Endothelial cell (in vitro differentiated cells): ENCODE measurements at places on chromosomes 7 and 10. TPM values are rescaled to one million over a fixed set of nuclear protein-coding genes. Genes with fewer than 3 reads are reported as not detected.

DNA sequence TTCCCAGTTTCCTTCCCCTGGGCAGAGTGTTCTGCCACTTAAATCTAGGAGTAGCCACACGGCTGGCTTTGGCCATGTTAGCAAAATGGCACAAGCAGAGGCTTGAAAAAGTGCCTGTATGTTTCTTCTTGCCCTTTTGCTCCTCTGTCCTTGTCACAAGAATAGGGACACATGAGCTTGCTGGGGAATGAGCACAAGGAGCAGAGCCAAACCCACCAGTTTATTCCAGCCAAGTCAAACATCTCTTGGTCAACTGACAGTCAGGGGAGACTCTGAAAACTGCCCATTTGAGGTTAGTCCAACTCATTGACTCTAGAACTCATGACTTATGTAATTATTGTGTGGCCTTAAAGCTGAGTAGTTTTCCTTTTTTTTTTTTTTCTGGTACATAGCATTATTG is 739.7 kb upstream of the FZD8 start:
- H3K27ac ChIP-seq = no peak overlapping the region
- peaks cover 1% of the 10 kb centered on the region for H3K27me3 ChIP-seq
- no peaks in the 10 kb centered on the region for H3K36me3 ChIP-seq
- no peak for DNase-seq

The PNLIPRP2 gene
- not detected for total RNA-seq

DNA sequence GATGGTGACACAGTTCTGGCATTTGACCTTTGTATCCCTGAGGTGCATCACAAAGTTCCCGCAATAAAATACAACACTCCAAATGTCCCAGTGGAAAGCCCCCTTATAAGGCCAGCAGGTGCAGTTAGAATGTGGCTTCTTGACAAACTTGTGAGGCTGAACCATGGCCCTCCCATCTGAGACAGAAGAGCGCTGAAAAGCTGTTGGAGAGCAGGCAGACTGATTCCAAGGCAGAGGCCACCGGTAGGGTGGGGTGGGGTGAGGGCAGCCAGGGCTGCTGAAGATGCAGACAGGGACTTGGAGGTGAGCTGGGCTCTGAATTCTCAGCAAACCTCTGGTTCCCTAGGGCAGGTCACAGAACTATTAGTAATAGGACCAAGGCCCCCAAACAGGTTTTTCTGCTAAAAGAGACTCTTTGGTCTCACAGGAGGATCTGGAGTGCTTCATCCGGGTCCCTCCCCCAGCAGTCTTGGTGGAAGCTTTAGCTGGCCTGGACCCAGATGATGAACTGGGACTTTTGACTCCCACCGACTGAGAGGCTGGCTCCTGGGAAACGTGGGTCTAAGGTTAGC is 15.6 kb upstream of the CHST3 start:
- no peaks in the 10 kb centered on the region for H3K4me1 ChIP-seq
- DNase-seq = no peak
- no peak overlapping the region for H3K4me3 ChIP-seq
- no peak overlapping the region for H3K27ac ChIP-seq
- no peaks in the 10 kb centered on the region for H3K36me3 ChIP-seq

The SEPTIN7 gene
- 361 TPM for total RNA-seq

GRCh38 chr10:15258255-15258654 is 89.8 kb upstream of the NMT2 start:
- no peak for DNase-seq
- H3K4me1 ChIP-seq = peaks cover 26% of the 10 kb centered on the region
- peaks cover 2% of the 10 kb centered on the region for H3K27me3 ChIP-seq
- H3K4me3 ChIP-seq = no peak overlapping the region
- H3K27ac ChIP-seq = no peak overlapping the region
- peaks cover 12% of the 10 kb centered on the region for H3K36me3 ChIP-seq

DNA sequence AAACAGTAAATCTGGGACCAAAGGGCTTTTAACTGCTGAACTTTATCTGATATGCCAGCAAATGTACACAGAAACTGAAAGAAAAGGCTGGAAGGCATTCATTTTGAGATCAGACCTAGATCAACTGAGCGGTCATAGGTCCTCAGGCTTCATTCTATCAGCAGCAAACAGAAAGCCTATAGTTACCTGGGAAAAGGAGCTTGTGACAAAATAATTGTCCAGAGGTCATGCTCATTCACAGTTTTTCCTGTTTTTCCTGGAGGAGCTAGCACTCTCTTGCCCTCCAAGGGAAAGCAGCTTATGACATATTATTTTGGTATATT is 320.2 kb downstream of the AHR start:
- no peak overlapping the region for H3K4me3 ChIP-seq
- DNase-seq = no peak
- no peak overlapping the region for H3K27ac ChIP-seq
- no peaks in the 10 kb centered on the region for H3K4me1 ChIP-seq
- H3K27me3 ChIP-seq = no peaks in the 10 kb centered on the region

GRCh38 chr7:134045716-134046115 is 81.4 kb upstream of the LRGUK start:
- H3K27me3 ChIP-seq = peaks cover 3% of the 10 kb centered on the region
- H3K27ac ChIP-seq = no peak overlapping the region
- no peaks in the 10 kb centered on the region for H3K36me3 ChIP-seq
- H3K4me3 ChIP-seq = no peak overlapping the region

DNA sequence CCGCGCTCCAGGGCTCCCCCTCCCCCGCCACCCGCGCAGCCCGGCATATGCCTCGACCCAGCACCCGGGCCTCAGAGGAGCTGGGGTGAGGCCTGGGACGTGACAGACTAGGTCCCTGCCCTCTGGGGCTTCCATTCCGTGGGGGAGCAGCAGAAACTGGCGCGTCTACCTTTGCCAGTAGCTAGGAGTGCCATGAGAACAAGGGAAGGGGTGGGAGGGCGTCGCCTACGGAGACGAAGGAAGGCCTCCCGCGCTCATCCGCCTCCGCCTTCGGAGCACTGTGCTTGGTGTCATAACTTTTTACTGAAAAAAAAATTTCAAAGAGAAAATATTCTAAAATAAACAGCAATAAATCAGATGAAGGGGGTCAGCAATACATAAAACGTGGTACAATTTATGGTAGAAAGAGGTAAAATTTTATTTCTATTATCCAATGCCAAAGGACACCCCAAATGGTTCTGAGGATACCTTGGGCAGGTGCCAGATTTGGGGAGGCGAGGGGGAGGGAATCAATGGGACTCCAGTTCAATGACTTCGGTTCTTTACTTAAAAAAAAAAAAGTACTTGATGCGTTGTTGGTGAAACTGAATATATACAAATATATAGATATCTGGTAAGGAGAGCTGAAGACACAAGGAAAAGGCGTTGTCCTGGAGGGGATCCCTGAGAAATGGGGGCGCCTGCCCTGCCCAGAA is 35.1 kb upstream of the GRID1 start:
- H3K27me3 ChIP-seq = peaks cover 17% of the 10 kb centered on the region
- peaks cover 5% of the 10 kb centered on the region for H3K36me3 ChIP-seq
- no peaks in the 10 kb centered on the region for H3K4me1 ChIP-seq
- H3K4me3 ChIP-seq = peak overlapping the region; percentile 21
- no peak overlapping the region for H3K27ac ChIP-seq

The STEAP1 gene
- total RNA-seq = 1.0 TPM

DNA sequence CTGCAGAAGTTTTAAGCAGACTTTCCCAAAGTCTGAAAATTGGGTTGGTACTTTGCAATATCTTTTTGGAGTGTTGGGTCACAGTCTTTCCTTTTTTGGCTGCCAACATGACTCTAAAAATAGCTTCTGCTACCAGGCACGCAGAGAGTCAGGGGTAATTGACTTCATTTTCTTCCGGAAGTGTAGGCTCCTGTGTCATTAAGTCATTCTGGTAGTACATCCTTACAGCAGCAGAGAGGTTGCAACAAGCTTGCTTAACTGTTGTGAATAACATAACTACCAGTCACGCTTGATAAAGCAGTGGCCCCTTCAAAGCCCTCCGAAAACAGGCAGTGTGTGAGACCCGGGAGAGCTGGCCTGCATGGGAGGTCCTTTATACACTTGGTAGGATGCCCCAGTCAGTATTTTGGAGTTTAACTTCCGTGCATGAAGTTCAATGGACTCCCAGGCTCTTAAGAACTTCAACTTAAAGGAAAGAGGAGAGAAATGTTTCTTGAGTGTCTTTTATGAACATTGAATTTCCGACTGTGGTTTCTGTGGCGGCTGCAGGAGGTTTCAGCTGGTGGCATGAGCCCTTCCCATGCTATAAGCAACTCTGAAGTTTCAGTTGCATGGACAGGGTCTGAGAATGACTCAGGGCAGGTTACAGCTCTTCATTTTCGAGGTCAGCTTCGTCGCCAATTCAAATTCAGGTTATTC is 310.7 kb downstream of the GALNT17 start:
- H3K27me3 ChIP-seq = peaks cover 3% of the 10 kb centered on the region
- no peak overlapping the region for H3K4me3 ChIP-seq
- H3K36me3 ChIP-seq = peaks cover 2% of the 10 kb centered on the region
- H3K27ac ChIP-seq = no peak overlapping the region
- DNase-seq = no peak

- H3K4me3 ChIP-seq = no peak overlapping the region
Observed at GRCh38 chr10:22344249-22344648, 1.0 kb upstream of the SPAG6 start.

The SPAM1 gene
- total RNA-seq = not detected

The GRID2IP gene
- 0.08 TPM for total RNA-seq

The FAM241B gene
- total RNA-seq = 7.1 TPM

The MRC1 gene
- total RNA-seq = 35.7 TPM

GRCh38 chr10:50210876-50211275 is 40.4 kb downstream of the ASAH2 start:
- no peaks in the 10 kb centered on the region for H3K4me1 ChIP-seq
- no peak for DNase-seq
- no peak overlapping the region for H3K4me3 ChIP-seq
- no peak overlapping the region for H3K27ac ChIP-seq
- H3K36me3 ChIP-seq = no peaks in the 10 kb centered on the region

The CRYGN gene
- not detected for total RNA-seq

The HIPK2 gene
- 47.2 TPM for total RNA-seq

The PRR15 gene
- total RNA-seq = 2.9 TPM

- H3K4me1 ChIP-seq = peaks cover 27% of the 10 kb centered on the region
- H3K27ac ChIP-seq = no peak overlapping the region
- no peak for DNase-seq
- H3K36me3 ChIP-seq = no peaks in the 10 kb centered on the region
- no peak overlapping the region for H3K4me3 ChIP-seq
Observed at GRCh38 chr10:77185696-77186095, 451.9 kb downstream of the KCNMA1 start.

GRCh38 chr7:88042803-88043202 is 108.8 kb downstream of the ADAM22 start:
- H3K4me3 ChIP-seq = no peak overlapping the region
- H3K4me1 ChIP-seq = peaks cover 11% of the 10 kb centered on the region
- peaks cover 2% of the 10 kb centered on the region for H3K27me3 ChIP-seq
- H3K27ac ChIP-seq = no peak overlapping the region

- H3K36me3 ChIP-seq = no peaks in the 10 kb centered on the region
- H3K4me1 ChIP-seq = peaks cover 8% of the 10 kb centered on the region
- H3K4me3 ChIP-seq = no peak overlapping the region
- no peak overlapping the region for H3K27ac ChIP-seq
- no peaks in the 10 kb centered on the region for H3K27me3 ChIP-seq
Observed at GRCh38 chr10:107692072-107692471, 527.6 kb upstream of the SORCS1 start.

DNA sequence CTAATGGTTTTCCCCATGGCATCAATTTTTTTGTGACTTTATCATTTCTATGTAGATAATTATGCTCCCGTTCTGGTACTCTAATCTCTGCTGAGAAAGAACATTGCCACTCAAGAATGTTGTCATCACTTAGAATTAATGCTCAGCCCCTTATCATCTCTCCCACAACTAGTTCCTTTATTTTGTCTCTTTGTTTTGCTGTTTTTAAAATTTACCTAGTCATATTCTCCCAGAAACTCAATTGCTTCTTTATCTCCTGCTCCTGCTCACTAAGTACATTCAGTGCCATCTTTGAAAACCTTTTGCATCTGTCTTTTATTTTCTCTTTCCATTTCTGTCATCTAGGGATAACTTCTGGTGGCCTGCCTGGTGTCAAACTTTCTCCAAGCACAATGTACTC is 324.9 kb upstream of the MTPN start:
- H3K27ac ChIP-seq = no peak overlapping the region
- H3K4me1 ChIP-seq = no peaks in the 10 kb centered on the region
- no peaks in the 10 kb centered on the region for H3K36me3 ChIP-seq
- H3K4me3 ChIP-seq = no peak overlapping the region

The SH2D4B gene
- 0.23 TPM for total RNA-seq

DNA sequence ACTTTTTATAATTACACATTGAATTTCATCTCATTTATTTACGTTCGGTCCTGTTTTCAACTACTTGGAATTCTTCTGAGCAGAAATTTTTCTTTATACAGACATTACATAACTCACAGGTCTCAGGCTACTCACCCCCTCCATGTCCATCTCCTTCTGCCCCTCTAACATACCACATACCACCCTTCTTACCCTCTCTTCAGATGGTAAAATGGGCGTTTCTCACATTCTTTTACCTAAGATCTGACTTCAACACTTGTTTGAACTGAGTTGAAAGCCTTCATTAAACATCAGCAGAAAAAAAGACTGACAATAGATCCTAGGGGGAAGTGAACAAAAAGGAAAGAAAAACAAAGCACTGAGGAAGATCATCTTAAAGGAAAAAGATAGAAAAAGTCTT is 309.7 kb downstream of the CTNNA3 start:
- peak overlapping the region; percentile 9 for H3K4me3 ChIP-seq
- no peaks in the 10 kb centered on the region for H3K36me3 ChIP-seq
- H3K4me1 ChIP-seq = peaks cover 11% of the 10 kb centered on the region
- H3K27me3 ChIP-seq = no peaks in the 10 kb centered on the region
- no peak for DNase-seq

The KCTD7 gene
- total RNA-seq = 14.6 TPM

The ACHE gene
- total RNA-seq = 3.0 TPM

DNA sequence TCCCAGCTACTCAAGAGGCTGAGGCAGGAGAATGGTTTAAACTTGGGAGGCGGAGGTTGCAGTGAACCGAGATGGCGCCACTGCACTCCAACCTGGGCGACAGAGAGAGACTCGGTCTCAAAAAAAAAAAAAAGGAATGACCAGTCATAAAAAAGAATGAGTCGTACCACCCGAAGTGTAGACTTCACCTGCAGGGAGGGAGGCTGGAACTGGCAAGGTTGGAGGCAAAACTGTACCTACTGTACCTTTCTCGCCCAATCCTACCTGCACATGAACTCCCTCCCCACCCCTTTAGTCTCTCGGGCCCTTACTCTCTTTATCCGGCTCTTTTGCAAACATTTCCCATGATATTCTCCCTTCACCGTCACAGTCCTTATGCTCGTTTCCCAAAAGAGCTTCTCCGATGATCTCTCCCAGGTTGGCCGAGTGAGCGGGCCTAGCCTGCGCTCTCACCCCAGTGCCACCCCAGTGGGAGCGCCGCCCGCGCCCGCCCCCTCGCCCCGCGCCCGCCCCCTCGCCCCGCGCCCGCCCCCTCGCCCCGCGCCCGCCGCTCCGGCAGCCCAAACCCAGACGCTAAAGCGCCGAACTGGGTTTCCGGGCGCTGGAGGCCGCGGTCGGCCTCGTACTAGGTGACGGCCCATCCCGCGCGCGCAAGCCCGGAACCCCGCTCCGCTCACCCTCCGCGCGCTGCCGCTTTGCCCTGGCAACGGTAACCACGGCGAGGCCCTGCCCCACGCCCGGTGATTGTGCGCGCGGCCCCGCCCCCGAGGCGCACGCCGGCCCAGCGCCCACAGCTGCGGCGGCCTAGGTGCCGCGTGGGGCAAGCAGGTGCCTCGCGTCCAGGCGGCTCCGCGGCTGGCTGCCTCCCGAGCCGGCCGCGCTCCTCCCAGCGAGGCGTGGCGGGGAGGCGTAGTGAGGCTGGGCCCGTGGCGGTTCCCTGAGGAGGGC is at the start of gene SMKR1:
SMKR1 (plus strand) TSS at position 772 of the 948 bp plus-strand sequence. CDS start 294 bp downstream, outside the sequence.
- DNase-seq = peak; percentile 74
- peaks cover 17% of the 10 kb centered on the region for H3K27me3 ChIP-seq
- peak within 1 kb of the TSS; percentile 86 for H3K4me3 ChIP-seq
- peaks cover 5% of the 10 kb centered on the region for H3K36me3 ChIP-seq
- peaks cover 9% of the 10 kb centered on the region for H3K4me1 ChIP-seq

GRCh38 chr7:135786911-135787310 is 38.3 kb upstream of the FAM180A start:
- peaks cover 1% of the 10 kb centered on the region for H3K27me3 ChIP-seq
- H3K4me1 ChIP-seq = no peaks in the 10 kb centered on the region
- no peaks in the 10 kb centered on the region for H3K36me3 ChIP-seq
